Left lung (tissue), 14 donors: ENCODE measurements at places on chromosomes 7 and 10. TPM values are rescaled to one million over a fixed set of nuclear protein-coding genes. Genes with fewer than 3 reads are reported as not detected.

ZNF485 gene
- 4.7 TPM for polyA plus RNA-seq

SFRP4 gene
- polyA plus RNA-seq: 0.43 TPM

PDE6C gene
- polyA plus RNA-seq: 1.8 TPM

TUBAL3 gene
- polyA plus RNA-seq: not detected

DGKI gene
- 0.46 TPM for polyA plus RNA-seq

SAMD9L gene
- 17.8 TPM for polyA plus RNA-seq

PLOD3 gene
- polyA plus RNA-seq: 66.2 TPM

ZCCHC24 gene
- polyA plus RNA-seq: 31.5 TPM

FGF8 gene
- not detected for polyA plus RNA-seq

SMNDC1 gene
- 44.9 TPM for polyA plus RNA-seq

TRPV5 gene
- polyA plus RNA-seq: 0.16 TPM

ITGB8 gene
- 7.1 TPM for polyA plus RNA-seq

AS3MT gene
- 14.8 TPM for polyA plus RNA-seq

NPS gene
- polyA plus RNA-seq: not detected

IFIT2 gene
- 9.4 TPM for polyA plus RNA-seq

TFR2 gene
- polyA plus RNA-seq: 1.1 TPM

AOC1 gene
- 1.1 TPM for polyA plus RNA-seq

RPEL1 gene
- 0.11 TPM for polyA plus RNA-seq

NEUROD6 gene
- 0.17 TPM for polyA plus RNA-seq

ENTPD7 gene
- 15.3 TPM for polyA plus RNA-seq

SNX10 gene
- polyA plus RNA-seq: 9.4 TPM

AKR1C8 gene
- polyA plus RNA-seq: not detected

LIPJ gene
- 0.24 TPM for polyA plus RNA-seq
